ENCODE measurements at places on chromosomes 13 and 19. TPM values are rescaled to one million over a fixed set of nuclear protein-coding genes. Genes with fewer than 3 reads are reported as not detected.

The STOML3 gene
- 4.4 TPM for total RNA-seq

The MAST1 gene
- total RNA-seq = 12.2 TPM

The SGCG gene
- 1.1 TPM for total RNA-seq

The ZNF583 gene
- total RNA-seq = 22.2 TPM

The ANGPTL8 gene
- total RNA-seq = not detected

The KCNK6 gene
- total RNA-seq = 1.8 TPM

The POGLUT2 gene
- 26.6 TPM for total RNA-seq

The KLHL1 gene
- 8.9 TPM for total RNA-seq

The DACT3 gene
- total RNA-seq = 18.4 TPM

The PSPN gene
- total RNA-seq = 2.6 TPM

The C19orf18 gene
- 0.40 TPM for total RNA-seq

The CCL25 gene
- total RNA-seq = not detected

The MEDAG gene
- 10.8 TPM for total RNA-seq

The NPHS1 gene
- 0.30 TPM for total RNA-seq

The CGB7 gene
- not detected for total RNA-seq

The NXNL1 gene
- not detected for total RNA-seq

The PDX1 gene
- total RNA-seq = not detected

The PRR36 gene
- total RNA-seq = 1.9 TPM

The SHISA2 gene
- 20.8 TPM for total RNA-seq

The LILRA6 gene
- 0.33 TPM for total RNA-seq

The GRK1 gene
- 0.89 TPM for total RNA-seq

The ACP7 gene
- 0.10 TPM for total RNA-seq

The SELENOV gene
- 1.7 TPM for total RNA-seq

The SETDB2 gene
- total RNA-seq = 17.6 TPM

The ALG5 gene
- 42.8 TPM for total RNA-seq

The ZNF416 gene
- 7.3 TPM for total RNA-seq

The LYPD5 gene
- total RNA-seq = 2.3 TPM

The ADGRE2 gene
- total RNA-seq = 0.33 TPM

The CEACAM1 gene
- 0.88 TPM for total RNA-seq

The DNAJC15 gene
- 23.5 TPM for total RNA-seq

The C2CD4C gene
- 8.7 TPM for total RNA-seq

The SPACA6 gene
- total RNA-seq = 18.0 TPM

The KRTDAP gene
- not detected for total RNA-seq

The FCGBP gene
- total RNA-seq = 2.9 TPM

The C1QTNF9B gene
- 0.10 TPM for total RNA-seq

The ZNF90 gene
- total RNA-seq = 2.8 TPM

The TBXA2R gene
- 0.79 TPM for total RNA-seq
